ENCODE measurements at places on chromosomes 4 and X. TPM values are rescaled to one million over a fixed set of nuclear protein-coding genes. Genes with fewer than 3 reads are reported as not detected.
A peak's percentile ranks its signal among the peaks of the same experiment; 100 is the strongest.

DNA sequence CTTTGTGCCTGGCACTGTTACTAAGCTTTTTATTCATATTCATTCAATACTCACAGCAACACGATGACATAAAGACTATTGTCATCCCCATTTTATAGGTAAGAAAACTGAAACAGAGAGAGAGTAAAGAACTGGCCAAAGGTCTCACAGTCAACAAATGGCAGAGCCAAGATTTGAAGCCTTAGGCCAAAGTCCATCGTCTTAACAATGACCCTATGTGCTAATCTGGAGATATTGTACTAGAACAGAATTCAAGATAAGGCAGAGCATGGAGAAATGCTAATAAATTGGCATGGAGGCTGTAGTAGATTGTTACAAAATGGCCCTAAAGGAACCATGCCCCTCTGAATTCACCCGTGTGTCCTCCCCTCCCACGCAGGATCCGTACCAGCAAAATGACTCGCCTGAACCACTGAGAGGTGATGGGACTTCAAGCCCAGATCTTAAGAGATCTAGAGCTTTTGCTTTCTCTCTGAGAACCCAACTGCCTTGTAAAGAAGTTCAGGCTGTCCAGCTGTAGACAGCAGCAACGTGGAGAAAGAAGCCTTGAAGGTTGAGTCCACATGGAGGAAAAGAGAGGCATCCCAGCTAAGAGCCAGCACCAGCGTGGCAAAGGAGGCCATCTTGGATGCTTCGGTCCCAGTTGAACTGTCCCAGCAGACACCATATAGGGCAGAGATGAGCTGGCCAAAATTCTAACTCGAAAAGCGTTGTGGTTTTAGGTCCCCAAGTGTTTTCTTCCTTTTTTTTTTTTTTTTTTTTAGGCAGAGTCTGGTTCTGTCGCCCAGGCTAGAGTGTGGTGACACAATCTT, 52.8 kb upstream of the RBM47 start:
- DNase-seq, result no peak

DNA sequence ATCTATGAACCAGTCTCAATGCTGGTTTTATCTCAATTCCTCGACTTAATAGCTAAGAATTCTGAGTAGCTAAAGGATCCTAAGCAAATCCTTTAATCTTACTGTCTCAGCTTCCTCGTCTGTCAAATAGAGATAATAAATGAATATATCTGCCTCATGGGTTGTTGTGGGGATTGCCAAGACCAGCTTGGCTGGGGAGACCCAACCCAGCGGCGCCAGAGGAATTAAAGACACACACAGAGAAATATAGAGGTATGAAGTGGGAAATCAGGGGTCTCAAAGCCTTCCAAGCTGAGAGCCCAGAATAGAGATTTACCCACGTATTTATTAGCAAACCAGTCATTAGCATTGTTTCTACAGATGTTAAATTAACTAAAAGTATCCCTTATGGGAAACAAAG, 41.9 kb downstream of the SLC34A2 start:
- DNase-seq, result no peak

- DNase-seq, result peak; percentile 1
These were observed 729.3 kb upstream of the ACTRT1 start for GRCh38 chrX:128781506-128781905.

Gene ARR3
- polyA plus RNA-seq, result 0.51 TPM

DNA sequence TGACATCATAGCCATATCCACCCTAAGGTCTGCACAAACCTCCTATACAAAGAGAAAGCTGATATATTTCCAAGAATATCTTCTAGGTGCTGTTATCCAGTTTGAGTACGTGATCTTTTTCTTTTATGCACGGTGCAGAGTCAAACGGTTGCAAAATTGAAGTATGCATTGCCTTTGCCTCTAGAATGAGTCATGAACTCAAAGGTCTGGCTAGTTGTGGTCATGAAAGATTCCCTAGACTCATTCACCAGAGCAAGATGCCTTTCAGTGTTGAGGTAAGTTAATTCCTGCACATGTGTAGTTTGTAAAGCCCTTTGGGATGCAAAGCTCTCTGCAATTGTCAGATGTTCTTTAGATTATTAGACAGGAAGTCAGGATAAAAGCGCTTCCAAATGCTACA, 704.4 kb downstream of the PCDH19 start:
- DNase-seq, result no peak

Measured in renal pelvis (tissue), 12 donors.